ENCODE measurements at places on chromosomes 16 and 17.

DNA sequence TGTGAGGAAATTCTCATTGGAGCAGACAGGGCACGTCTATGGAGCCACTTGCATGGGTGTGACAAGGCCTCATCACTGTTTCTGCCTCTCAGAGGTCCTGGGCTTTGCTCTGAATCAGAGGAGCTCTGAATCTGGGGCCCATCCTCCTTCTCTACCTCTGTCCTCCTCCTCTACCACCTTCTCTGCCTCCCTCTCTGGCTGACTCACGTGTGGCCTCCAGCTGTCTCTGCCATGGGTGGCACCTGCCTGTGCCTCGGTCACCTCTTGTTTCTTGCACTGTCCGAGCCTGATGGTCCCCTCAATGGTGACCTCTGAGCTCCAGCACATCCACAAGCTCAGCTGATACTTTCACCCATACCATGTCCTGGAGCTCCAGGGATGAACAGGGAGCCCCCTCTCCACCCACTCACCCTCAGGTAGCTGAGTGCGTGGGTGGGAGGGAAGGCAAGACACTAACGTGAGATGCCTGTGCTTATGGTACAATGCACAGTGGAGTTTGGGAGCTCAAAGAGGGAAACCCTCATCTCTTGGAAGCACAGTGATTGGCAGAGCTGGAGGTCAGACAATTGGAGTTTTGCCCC is 116.4 kb upstream of the CRHR1 start:
- no peak for DNase-seq

DNA sequence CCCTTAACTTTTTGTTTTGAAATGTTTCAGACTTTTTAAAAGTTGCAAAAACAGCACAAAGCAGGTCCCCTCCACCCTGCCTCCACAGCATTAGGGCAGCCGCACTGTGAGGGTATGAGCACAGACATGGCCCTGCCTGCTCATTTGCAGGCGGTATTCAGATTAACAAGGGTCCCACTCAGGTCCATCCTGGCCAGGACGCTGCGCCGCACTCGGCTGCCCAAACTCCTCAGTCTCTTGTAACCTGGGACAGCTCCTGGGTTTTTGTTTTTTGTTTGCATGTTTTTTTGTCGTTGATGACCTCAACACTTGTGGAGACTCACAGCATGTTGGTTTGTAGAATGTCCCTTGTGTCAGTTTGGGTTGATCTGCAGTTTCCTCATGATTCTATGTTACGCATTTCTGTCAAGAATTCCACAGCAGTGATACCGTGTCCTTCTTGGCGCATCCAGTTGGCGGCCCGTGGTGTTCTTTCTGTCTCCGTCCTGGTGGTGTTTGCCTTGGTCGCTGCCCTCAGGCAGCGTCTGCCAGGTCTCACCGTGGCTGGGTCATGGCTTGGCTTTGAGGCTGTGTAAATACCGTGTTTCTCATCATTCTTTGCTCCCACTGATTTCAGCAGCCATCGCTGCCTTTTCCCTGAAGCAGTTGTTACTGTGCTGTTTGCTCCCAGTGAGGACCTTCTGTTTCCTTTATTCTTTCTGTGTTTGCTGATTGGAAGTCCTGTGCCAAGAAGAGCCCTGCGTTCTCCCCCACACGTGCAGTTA is 18.5 kb downstream of the CRAMP1 start:
- no peak for DNase-seq

GRCh38 chr17:55356434-55357328 is 65.0 kb downstream of the MMD start:
- DNase-seq = peak; percentile 57

DNA sequence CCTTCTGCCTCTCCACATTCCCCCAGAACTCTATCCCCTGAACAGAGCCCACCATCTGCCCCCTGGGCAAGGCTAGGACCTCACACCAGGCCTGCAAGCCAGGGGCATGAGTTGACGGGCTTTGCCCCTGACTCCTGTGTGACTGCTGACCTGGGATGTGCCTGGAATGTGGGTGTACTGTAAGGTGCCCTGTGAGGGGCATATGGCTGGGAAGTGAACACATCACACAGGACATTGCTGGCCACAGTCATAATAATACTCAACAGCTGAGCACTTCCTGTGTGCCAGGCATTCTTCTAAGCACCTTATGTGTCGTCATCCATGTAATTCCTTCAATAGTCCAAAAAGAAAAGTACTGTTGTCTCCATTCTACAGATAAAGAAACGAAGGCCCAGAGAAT is 13.3 kb downstream of the CES4A start:
- DNase-seq = no peak

- DNase-seq = peak; percentile 33
These were observed 36.1 kb downstream of the RNF112 start for GRCh38 chr17:19447085-19447583.

DNA sequence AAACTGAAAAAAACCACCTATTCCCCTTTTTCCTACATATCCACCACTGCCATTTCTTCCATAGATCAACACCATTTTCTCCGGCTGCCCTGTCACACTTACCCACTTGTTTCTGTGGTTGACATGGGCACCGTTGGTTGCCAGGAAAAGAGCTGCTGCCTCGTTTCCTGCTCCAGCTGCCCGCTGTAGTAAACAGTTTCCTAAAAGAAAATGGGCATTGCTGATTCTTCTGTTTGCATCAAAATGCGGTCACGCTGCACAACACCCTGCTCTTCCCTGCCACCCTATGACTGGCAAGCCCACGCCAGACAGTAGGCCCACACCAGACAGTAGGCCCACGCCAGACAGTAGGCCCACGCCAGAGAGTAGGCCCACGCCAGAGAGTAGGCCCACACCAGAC is 46.3 kb downstream of the CYB5D2 start:
- DNase-seq = no peak

DNA sequence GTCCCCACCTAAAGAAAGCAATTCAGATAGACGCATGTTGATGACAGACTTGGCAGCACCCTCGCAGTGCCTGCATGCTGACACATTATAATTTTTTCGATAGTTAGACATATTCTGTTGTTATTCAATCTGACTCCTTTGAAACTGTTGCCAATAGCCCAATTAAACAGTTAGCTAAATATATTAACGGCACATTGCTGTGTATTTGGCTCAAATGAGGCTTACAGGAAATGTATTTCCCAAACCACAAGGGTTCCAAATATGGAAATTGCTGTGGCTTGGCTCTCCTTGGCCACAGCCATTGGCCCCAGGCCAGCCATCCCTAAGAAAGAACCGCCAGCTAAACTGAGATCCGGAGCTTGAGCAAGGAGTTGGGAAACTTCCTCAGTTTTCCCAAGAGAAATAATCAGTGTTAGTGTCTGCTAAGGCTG is 31.1 kb downstream of the C16orf82 start:
- DNase-seq = no peak

DNA sequence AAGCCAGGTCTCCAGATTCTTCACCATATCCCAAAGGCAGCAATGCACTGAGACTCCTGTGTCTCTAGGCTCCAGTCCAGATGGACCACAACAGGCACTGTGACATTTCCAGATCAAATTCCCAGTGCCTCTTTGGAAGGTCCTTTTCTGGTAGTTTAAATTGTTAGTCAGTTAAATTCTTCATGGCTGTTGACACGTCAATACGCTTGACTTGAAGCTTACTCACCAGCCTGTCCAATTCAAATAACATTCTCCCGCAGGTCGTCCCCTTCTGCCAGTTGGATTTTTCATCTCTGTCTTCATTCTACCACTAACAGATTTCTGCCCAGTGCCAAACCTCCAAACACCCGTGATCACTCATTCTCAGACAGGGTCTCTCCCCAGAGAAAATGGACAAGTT is 86.7 kb downstream of the SHISA9 start:
- no peak for DNase-seq

DNA sequence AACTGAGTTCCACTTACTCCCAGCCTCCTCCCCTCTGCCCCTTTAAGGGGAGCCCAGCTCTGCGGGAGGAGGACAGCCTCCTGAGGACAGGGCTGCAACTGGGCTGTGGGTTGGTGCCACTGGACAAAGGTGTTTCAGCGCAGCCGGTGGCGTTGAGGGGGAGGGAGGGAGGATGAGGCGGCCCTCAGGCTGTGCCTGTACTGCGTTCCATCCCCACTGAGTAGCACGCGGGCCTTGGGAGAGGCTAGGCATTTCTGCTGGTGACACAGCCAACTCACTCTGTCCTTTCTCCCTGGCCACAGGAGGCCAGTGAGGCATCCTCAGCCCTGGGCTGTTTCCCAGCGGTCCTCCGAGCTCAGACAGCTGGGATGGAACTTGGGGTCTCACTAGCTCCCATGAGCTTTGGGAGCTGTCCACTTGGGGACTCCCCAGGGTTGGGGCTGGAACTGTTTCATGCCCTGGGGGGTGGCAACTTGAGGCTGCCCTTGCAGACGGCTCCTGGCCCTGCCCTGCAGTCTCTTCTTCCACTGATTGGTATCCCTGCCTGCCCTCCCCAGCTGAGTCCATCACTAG is 70.5 kb downstream of the MPRIP start:
- DNase-seq = no peak

- DNase-seq = no peak
These were observed at the start of gene TLCD3A for GRCh38 chr17:732067-732901. Gene TLCD3A, plus strand, starts transcription at chr17:732596. Its CDS starts 52 bp downstream, at chr17:732648.

GRCh38 chr16:2846511-2847310 is 11.3 kb downstream of the PRSS22 start:
- DNase-seq = no peak

GRCh38 chr17:50604513-50604912 is 30.2 kb upstream of the ABCC3 start:
- DNase-seq = no peak

All from stimulated activated CD8-positive, alpha-beta memory T cell treated with anti-CD3 and anti-CD28 coated beads, Interleukin-7, amount 100 ng/mL, for 48 hours (primary cell).